ENCODE measurements at places on chromosomes 5 and 9.

- no peak for DNase-seq
Observed at GRCh38 chr5:89043676-89044075, 160.7 kb upstream of the MEF2C start.

DNA sequence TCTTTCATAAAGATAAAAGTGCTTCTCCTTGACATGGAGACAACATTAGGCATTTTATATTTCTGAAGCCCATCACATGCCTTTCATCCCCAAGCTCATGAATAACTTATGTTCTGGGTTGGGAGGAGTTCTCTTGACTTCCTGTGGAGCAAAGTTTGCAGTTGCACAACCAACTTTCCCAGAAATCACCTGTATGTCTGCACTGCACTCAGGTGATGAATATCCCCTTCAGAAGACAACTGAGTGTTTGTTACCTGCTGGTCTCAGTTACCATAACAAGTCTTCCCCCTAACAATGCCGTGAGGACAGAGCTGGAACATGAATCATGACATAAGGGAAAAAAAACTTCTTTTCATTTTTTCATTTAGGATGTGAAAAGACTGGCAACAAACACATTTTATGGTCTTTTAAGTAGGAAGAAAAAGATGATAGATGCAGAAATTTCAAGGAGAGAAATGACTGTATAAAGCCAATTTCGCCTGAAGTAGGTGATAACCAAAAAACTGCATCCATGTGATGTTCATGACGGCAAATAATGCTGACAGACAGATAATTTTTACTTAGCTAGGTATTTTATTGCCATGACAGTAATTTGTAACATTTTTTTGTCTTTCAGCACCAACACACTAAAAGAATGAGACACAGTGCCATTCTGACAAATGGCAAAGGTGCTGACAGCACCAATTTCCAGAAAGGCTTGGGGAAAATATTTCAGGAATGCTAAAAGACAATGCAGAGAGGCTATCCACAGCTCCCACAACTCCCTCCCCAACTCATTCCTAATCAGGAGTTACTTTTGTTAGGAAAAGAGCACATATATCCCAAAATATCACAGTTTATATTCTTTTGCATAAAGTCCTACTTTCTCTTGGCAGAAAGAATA, 656.3 kb downstream of the PRELID2 start:
- no peak for DNase-seq

GRCh38 chr5:158313027-158313732, 454.2 kb upstream of the CLINT1 start:
- no peak for DNase-seq

- DNase-seq: no peak
Observed at GRCh38 chr5:25405850-25406249, 761.1 kb upstream of the CDH10 start.

DNA sequence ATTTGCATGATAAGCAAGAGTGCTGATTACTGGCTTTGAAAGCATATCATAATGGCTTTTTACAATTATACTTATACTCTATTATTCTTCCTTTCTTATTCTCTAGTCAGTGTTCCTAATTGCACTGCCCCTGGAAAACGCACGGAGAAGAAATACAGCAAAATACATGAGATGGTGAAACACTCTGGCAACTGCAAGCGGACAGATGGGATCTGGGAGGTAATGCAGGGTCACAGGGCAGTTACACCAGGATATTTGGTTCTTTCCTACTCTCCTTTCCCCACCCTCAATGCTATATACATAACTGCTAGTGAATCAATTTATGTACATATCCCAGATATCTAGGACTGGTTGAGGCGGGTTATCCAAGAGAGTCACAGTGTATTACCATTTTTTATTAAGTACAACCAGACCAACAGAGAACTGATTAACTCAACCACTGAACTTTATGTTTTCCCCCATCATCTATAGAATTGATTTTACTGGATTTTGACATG, 423.7 kb downstream of the ZSWIM6 start:
- DNase-seq: no peak

DNA sequence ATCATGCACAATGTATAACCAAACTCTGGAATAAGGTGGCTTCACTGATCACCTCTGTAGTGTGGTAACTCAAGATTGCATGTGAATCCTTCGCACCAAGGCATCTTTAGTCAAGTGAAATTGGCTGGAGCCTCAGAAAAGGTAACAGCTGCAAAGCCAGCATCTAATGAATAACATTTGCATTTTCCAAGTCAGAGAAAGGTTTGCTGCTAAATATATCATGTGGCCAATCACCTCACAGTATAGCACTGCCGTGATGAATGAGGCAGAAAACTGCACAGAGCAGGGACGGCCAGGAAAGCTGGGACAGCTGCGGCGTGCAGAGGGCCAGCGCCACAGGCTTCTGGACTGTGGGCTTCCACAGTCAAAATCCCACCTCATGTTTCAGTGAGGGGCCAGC, 18.5 kb downstream of the MRPS27 start:
- DNase-seq: no peak

DNA sequence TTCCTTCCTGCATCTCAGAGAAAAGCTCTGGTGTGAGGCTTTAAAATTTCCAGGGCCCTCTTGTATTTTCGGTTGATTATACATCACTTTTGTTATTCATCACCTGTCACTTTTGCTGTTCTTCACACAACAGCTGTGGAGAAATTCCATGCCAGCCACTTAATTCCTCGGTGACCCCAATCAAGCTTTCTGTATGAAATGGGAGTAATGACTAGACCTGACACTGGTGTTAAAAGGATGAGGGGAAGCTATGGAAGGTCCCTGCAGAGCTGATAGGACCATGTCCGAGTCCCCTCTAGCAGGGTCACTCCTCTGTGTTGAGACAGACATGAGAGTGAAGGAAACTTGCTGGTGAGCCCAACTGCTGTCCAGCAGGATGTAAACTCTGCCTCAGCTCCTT, 59.7 kb downstream of the GPR21 start:
- DNase-seq: no peak

- no peak for DNase-seq
Observed at GRCh38 chr9:35370241-35370640, 119.7 kb upstream of the RUSC2 start.

- DNase-seq: no peak
Observed at GRCh38 chr9:93660352-93661046, 84.1 kb downstream of the PHF2 start.

DNA sequence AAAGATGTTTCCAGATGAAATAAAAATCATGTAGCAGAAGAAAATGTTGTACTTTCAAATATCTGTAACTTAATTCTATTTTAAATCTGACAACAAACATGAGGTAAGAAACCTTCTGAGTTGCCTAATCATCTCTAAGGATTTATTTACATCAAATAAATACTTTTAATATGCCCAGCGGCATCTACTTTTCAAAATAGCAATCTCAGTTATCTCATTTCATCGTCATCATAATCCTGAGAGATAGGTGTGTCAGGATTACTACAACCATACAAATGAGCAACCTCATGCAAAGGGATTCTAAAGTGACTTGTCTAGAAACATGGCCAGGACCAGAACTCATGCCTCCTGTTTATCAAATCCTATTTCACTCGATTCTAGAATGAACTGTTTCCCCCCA, 49.5 kb downstream of the DENND1A start:
- DNase-seq: no peak

All from activated CD8-positive, alpha-beta memory T cell treated with anti-CD3 and anti-CD28 coated beads, Interleukin-2, amount 50 U/mL, for 48 hours (primary cell).